ENCODE measurements at places on chromosomes 16 and 17. TPM values are rescaled to one million over a fixed set of nuclear protein-coding genes. Genes with fewer than 3 reads are reported as not detected.

DNA sequence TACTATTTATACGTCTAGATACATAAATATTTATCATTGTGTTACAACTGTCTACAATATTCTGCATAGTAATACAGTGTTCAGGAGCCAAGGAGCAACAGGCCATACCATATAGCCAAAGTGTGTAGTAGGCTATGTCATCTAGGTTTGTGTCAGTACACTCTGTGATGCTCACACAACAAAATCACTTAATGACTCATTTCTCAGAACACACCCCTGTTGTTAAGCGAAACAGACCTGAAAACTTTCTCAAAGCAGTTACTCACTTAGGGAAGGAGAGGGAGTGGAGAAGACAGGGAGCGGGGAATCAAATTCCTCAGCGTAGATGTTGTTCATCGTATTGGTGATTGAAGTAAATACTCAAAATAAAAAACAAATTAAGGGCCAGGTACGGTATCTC, 269.5 kb downstream of the STX8 start:
- DNase-seq: no peak

DNA sequence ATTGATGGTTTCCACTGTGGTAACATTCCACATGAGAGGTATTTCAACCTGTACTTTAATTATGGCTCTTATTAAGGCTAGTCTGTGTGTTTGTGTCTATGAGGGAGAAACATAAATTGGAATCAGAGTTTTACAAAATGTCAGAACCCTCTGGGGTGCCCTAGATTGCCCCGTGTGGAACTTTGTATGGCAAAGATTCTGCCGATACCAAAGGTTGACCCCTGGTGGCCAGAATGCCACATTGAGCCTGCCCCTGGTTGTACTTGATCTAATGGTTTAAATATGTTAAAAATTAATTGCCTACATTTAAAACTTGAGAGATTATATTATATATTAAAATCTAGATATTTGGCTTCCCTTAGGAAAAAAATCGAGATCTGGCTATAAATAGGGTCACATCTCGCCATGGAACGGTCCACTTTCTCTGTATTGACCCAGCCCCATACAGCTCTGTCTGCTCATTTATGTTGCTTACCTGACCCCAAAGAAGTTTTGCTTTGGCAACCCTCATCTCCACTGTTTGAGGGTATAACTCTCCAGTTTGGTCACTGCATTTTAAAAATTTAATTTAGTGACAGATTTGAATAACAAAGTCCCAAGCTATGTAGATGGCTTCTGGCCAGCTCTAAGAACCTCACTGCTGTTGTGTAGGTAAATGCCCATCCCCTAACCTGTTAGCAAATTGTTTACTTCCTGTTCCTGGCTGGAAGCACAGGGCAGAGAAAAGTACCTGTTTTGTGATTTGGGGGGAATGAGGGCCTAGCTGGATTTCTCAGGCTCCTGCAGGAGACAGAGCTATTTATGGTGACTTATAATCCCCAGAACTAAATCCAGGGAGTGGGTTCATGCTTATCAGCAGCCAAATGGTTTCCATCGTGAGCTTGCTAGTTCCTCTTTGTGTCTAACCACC, 95.0 kb downstream of the PLCG2 start:
- peak; percentile 52 for DNase-seq

- DNase-seq: no peak
Measured at GRCh38 chr17:45305530-45306087, 11.2 kb downstream of the MAP3K14 start.

DNA sequence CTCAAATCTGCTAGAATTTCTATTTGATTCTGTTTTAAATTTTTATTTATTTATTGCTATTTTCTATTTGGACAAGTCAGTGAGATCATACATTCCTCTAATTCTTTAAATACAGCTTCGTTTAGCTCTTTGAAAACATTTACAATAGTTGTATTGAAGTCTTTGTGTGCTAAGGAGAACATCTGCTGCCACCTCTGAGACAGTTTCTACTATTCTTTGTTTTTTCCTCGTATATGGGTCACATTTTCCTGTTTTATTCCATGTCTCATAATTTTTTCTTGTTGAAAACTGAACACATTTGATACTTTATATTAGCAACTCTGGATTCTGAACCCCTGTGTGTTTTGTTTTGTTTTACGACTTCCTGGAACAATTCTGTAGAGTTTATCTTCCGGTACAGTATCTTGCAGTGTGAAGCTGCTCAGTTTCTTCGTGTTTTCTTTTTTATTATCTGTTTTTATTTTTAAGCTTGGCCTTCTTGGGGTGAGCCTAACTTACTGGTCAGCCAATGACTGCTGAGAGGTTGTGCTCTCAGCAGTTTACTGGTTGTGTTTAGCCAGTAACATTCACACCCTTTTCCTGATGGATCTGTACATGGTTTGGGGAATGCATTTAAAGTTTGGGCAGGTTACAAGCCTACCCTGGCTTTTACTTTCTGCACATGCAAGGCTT, 99.0 kb downstream of the CA4 start:
- no peak for DNase-seq

- DNase-seq: no peak
Measured at GRCh38 chr16:65644821-65645220, 523.0 kb upstream of the CDH11 start.

GRCh38 chr16:79054211-79054984, 546.1 kb downstream of the MAF start:
- no peak for DNase-seq

- no peak for DNase-seq
Measured at GRCh38 chr16:88058136-88058535, 106.9 kb downstream of the BANP start.

GRCh38 chr16:67195676-67196075, 3.3 kb upstream of the ELMO3 start:
- no peak for DNase-seq

DNA sequence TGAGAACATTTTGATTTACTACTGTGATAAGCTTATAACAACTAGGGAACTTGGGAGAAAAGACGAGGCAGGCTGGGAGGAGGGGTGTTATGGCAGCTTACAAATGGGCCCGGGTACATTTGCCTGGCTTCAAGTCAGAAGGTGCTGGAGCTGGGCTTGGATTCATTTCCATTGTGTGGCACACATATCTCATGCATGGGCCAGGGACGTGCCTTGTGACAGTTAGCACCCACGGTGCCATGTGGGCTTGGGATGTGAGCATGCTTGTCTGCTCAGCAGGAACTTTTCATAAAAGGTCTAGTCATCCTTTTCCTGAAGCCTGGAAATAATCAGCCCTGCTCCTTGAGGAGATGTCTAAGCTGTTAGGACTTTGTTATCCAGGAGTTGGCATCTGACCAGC, 572.2 kb downstream of the CDH13 start:
- DNase-seq: no peak

DNA sequence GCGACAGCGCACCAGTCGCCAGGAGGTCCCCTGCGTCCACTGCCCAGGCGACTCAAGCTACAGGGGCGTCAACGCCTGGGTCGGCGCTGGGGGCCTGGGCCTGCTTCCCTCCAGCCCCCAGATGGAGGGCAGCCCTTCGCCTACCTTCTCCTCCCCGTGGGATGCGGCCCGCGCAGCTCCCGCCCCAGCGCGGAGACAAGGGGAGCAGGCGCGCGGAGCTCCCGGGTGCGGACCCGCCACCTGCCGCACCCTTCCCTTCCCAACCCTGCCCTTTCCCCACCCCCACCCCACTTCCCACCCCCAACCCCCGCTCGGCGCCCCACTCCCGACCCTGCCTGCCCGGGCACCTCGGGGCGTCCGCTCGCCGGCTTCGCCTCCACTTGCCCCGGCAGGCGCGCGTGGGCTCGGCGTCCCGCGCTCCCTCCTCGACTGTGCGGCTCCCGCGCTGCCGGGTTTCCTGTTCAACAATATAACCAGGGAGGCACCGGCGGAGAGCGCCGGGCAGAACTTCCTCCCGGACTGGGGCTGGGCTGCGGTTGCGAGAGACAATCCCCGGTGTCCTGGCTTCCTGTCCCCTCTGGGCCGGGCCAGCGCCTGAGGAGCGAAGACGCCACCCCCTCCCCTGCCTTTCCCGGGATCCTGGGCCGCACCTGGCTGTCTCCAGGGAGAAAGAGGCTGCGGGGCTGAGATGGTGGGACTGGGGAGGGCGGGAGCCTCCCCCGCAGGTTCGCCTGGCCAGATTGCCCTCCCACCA, at the start of gene ARHGAP27:
TSS of gene ARHGAP27 (minus strand) at position 466 of the 754 bp plus-strand sequence. CDS start 2,591 bp downstream, outside the sequence.
- peak; percentile 47 for DNase-seq

DNA sequence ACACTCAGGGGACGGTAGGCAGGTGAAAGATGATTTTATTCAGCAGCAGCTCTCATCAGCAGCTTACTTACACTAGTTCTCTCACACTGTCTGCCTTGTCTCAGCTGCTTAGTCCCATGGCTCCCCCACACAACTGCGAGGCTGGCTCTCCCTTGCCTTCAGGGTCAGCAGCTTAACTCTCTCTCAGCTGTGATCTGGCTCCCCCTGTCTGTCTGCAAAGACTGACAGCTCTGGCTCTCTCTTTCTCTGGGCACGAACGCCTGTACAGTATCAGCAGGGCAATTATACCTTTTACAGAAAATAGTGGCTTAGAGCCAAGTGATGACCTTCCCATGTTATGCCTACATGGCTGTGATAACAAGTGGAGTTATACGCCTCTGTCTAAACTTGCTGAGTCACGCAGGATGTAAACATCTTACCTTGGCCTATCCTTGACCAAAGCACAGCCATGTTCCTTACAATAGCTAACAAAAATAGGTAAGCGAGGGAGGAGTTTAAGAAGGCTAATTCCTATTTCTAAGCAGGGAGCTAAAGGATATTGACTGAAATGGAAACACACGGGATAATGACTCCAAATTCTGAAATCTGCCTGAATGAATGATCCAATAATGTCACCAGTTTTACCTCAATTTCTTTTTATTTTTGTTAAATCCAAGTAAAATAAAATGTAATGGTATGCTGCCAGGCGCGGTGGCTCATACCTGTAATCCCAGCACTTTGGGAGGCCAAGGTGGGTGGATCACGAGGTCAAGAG, 1.1 kb upstream of the NDUFAB1 start:
- DNase-seq: no peak

GRCh38 chr17:2964370-2964769, 99.0 kb downstream of the OR1D5 start:
- DNase-seq: no peak

DNA sequence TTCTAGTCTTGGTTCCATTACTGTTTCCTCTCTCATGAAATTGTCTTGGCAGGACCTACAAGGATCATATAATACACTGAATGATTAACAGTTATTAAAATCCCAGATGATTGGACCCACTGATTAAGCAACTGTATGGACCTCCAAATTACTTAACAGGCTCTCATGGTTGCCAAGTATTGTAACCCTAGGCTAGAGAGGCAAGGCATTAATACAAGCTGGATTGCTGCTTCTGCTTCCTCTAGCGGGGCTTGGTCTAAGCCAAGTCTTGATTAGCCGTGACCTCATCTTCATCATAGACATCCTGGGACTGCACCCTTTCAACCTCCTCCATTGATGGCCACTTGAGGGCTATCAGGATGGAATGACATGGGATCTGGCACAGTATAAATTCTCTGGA, 46.9 kb downstream of the SYCE1L start:
- no peak for DNase-seq

DNA sequence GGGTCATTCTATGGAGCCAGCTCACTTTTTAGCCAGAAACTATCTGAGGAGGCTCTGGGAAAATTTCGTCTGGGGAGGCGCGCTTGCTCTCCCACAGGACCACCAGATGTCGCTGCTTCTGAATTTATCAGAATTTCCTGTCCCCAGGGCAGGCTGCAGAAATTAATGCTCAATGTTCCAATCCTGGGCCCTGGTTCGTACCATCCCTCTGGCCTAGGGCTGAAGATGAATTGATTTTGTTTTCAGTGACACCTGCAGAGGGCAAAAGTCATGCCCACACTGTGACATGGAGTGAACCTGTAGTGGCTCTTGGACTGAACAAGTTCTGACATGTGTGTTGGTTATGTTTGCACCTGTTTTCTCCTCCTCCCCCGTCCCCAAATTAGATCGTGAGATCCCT, 482.6 kb downstream of the NPIPA7 start:
- peak; percentile 17 for DNase-seq

GRCh38 chr17:79850571-79851460, 11.6 kb upstream of the CBX4 start:
- no peak for DNase-seq

Gene SPHK1
- total RNA-seq: 33.2 TPM

Gene KCNH6
- not detected for total RNA-seq

Gene CIBAR2
- total RNA-seq: not detected

Gene ZNF267
- total RNA-seq: 4.4 TPM

Gene RAB37
- 1.1 TPM for total RNA-seq

Gene KCNG4
- total RNA-seq: not detected

Gene NXN
- 24.1 TPM for total RNA-seq

Gene WIPF2
- total RNA-seq: 7.1 TPM

Gene HBZ
- 0.76 TPM for total RNA-seq

Gene KCNJ2
- total RNA-seq: 7.6 TPM

Gene ZNF469
- 0.51 TPM for total RNA-seq

Gene KRTAP4-6
- not detected for total RNA-seq

Gene KRT40
- total RNA-seq: not detected

Gene CHST4
- not detected for total RNA-seq
